NCI-H1105 (cell line): ENCODE measurements at places on chromosomes 11 and 22.

DNA sequence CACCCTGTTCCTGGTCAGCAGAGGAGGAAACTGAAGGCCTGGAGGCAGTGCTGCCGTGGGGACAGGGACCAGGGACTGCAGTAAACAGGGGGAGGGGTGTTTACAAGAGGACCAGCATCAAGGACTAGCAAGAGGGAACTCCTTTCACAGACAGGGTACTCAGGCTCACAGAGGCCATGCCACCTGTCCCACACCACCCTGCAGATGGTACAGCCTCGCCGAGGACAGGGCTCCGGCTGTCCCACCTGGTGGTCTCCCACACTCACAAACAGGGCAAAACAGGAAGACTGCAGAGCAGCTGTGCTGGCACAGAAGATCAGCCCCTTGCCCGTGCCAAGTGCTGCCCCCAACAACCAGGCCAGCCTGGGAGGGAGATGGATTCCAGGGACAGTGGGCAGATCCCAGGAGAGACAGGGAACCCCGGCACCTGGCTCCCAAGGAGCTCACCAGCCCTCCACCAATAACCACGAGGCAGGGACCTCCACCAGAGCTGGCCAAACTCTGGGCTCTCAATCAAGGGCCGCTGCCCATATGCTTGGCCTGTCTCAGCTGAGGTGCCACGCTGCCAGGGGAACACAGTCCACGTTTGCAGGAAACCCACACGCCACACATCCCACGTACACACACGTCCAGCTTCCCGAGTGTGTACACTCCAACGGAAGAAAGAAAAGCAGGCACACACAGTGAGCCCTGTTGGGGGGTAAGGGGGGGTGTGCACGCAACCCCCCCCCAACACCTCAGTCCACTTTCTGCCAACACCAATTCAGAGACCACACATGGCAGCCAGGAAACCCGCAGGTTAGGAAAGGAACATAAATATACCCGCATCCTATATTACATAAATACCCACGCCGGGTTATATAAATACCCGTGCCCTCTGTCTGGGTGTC, 2.1 kb downstream of the CSNK1E start:
- DNase-seq: peak; percentile 28

GRCh38 chr11:108037211-108037610, 28.5 kb downstream of the CUL5 start:
- no peak for DNase-seq

GRCh38 chr11:128563308-128563707, 24.1 kb downstream of the ETS1 start:
- DNase-seq: no peak

- no peak for DNase-seq
These were observed 47.5 kb upstream of the RASSF10 start for GRCh38 chr11:12961615-12962014.

DNA sequence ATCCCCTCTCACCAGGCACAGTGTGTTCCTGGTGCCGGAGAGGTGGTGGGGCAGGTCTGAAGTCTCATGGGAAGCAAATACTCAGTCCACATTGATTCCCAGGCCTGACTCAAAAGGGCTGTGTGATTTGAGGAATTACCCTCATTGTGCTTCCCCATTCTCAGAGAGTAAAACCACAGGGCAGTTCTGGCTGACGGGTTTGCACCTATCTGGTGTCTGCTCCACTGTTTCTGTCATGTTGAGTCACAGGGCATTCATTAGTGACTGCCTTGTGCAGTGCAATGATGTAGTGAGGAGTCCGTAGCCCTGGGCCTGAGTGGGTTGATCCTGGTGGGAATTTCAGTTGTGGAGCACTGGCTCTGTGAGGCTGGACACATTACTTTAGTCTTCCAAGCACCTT, 85.2 kb upstream of the ARHGAP20 start:
- no peak for DNase-seq

GRCh38 chr11:113417428-113417827, 29.8 kb downstream of the ANKK1 start:
- DNase-seq: no peak

- DNase-seq: no peak
These were observed 2.7 kb upstream of the EIF3M start for GRCh38 chr11:32580967-32581366.

DNA sequence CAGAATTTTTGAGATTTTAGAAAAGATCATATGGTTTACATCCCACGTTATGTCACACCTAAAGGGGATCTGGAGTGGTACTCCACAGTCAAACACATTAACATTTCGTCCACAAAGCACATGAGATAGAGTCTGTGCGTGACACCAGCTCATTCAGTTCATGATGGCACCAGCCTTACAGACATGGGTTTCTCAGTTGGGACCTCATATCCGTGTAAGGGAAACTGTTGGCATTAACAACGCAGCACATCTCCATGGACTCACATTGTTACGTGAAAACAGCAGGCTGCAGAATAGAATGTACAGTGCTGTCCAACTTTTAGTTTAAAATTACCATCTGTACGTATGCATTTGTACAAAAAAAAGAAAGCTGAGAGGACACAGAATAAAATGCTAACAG, 14.0 kb downstream of the RIC8A start:
- DNase-seq: no peak

GRCh38 chr11:44954051-44954906, 3.6 kb upstream of the TP53I11 start:
- no peak for DNase-seq

- no peak for DNase-seq
These were observed 10.0 kb downstream of the RHOG start for GRCh38 chr11:3830730-3831129.

- DNase-seq: no peak
These were observed 78.4 kb downstream of the NAV2 start for GRCh38 chr11:19790831-19791552.

GRCh38 chr11:109329716-109330115, 92.3 kb upstream of the C11orf87 start:
- DNase-seq: no peak

DNA sequence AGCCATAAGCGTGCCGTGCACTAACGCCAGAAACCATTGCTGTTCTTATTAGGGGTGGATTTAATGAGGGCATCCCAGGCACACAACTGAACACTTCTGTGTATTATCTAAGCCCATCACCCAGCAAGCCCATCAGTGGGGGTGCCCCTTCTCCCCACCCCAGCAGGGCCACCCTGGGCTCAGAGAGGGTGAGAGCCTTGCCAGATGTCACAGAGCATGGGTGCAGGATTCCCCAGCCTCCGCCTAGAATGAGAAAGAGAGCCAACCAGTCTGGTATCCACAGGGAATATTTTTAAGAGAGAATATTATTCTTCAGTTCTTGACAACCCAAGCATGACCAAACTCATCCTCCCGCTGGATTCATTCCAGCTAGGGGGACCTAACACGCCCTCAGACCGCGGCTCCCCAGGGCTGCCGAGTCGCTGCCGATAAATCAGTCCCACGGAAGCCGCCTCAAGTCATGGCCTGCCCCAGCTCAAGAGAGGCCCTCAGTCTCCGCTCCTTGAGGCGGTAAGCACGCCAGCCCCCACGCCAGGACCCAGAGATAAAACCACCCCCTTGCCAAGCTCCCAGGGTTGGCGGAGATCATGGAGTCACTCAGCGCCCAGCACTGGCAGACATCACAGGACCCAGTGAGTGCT, 47.2 kb downstream of the MN1 start:
- peak; percentile 68 for DNase-seq

GRCh38 chr11:121563900-121564822, 111.4 kb upstream of the SORL1-AS1 start:
- DNase-seq: peak; percentile 80
